ENCODE measurements at places on chromosomes 3 and 15.

DNA sequence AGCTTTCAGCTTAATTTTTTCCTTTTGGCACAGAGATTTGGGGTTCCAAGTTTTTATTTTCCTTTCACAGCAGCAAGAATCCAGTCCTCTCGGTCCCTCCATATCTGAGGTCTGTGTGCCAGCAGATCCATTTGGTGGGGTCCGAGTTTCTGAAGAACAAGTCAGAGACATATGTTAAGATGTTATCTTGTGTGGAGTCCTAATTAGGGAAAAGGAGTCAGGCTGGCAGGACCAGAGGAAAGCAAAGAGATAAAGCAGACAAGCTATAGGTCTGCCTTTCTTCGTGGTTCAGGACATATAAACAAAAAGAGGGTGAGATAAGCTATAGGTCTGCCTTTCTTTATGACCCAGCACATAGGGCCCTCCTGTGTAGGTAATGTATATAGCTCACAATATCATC, 54.9 kb downstream of the TMED3 start:
- DNase-seq: no peak

DNA sequence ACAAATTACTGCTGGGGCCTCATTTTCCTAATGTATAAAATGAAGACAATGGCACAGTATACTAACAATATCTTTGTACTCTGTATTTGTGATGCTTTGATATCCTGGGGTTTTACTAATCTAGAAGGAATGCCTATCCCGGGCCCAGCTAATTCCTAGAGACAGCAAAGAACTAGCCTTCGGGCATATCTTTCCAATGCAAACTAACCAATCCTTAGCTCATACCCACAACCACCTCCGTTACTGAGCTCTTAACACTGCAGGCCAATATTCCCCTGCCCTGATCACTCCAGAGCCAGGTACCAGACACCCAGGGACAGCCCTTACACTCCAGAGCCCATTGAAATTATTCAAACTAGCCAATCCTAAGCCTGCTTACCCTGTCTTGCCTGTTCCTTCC, 309.0 kb downstream of the ULK4 start:
- DNase-seq: no peak

DNA sequence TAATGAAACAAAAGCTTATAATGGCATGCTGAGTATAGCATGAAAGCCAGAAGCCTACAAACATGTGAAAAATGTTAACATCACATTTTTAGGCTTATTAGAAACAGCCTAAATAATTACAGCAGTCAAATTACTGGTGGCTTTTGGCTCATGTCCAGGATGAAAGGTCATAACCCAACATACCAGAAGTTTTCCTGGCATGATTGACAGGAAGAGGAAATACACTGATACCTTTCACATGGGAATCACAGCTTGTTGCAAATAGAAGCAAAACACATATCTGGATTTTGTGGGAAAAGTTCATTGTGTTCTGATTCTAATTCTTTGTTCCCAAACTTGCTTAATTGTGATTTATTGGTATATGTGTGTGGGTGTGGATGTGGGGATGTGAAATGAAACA, 393.5 kb upstream of the ARRDC4 start:
- DNase-seq: no peak

- DNase-seq: no peak
Measured at GRCh38 chr3:72368331-72368975, 479.8 kb downstream of the SHQ1 start.

DNA sequence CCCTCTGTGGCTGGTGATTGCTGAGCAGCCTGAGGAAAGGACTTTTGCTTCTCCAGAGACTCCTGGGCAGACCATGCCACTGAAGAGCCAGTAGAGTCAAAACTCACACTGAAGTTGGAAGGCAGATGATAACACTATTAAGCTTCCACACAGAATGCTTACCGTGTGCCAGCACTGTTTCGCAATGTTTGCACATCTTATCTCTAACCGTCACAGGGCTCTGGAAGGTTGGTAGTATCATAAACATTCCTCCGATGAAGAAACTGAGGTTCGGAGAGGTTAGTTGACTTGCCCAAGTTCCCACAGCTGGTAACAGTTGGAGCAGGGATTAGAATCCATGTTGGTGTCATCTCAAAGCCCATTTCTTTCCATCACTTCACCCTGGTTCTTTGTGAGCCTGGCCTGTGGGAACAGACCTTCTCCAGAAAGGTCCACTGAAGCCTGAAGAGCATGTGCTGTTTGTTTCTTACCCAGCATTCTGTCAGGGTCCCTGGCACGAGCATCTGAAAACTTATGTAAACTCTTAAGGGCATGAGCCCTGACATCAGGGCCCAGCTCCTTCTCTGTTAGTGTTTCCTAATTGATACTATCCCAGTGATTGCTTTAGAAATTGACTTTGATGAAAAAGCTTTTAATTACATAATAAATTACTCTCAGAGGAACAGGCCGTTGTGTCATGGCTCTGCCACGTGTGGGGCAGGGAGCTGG, 77.0 kb upstream of the PRR23C start:
- no peak for DNase-seq

DNA sequence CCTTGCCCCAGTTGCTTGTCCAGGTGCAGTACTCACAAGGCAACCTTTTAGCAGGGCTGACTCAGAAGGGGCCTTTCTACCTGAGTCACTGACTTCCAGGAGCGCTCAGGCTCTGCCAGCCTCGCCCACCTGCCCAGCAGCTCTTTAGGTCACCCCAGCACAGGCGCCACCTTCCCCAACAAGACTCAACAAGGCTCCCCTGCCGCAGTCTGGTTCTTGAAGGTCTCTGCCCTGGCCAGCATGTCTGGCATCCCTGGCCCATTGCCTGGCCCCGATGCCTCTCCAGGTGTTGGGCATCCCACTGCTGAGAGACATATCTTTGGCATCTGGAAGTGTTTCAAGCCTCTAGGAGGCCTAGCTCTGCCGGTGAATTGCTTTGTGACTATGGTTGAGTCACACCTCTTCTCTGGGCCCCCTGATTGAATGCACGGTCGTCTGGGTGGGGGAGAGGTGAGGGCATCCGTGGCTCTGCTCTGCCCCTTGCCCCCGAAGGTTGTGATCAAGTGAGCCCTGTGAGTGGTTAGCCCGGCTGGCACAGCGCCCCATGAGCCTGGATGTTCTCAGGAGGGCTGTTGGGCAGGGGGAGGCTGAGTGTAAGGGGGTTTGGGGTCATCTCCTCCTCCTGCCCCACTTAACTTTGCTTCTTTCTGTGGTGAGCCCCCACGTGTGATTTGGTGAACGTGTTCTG, 21.6 kb downstream of the SNX33 start:
- DNase-seq: no peak

GRCh38 chr3:86978111-86978551, 12.8 kb downstream of the VGLL3 start:
- no peak for DNase-seq

DNA sequence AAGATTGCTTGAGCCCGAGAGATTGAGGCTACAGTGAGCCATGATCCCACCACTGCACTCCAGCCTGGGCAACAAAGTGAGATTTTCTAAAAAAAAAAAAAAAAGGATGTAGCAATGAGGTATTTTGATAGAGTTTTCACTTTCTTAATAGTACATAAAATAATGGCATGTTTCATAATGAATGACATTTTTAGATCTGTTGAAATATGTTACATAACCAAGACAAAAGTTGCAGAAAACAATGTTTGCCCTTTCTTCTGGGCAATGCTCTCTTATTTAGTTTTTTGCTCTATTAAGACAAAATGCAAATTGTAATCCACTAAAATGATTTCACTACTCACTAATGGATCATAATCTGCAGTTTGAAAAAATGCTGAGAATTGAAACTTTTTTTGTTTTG, 4.4 kb upstream of the MAPK6 start:
- no peak for DNase-seq

DNA sequence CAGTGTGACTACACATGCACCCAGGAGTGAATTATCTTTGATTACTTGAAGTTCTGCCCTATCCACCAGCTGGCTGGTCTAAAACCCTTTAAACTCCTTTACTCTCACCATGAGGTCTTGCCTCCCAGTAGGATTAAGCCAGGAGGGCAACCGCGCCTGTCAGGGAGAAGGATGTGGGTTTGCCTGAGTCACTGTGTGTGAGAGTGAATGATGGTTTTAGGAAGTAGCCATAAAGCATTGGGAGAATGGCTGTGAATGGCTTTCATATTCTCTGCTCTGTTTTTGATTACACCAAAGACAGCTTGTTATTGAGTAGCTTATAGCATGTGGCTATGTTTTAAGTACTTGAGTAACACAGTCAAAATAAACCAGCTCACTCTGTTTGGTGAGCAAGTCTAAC, 637.7 kb upstream of the TBL1XR1 start:
- no peak for DNase-seq

- no peak for DNase-seq
Measured at GRCh38 chr15:60325905-60326304, 71.9 kb downstream of the ANXA2 start.

DNA sequence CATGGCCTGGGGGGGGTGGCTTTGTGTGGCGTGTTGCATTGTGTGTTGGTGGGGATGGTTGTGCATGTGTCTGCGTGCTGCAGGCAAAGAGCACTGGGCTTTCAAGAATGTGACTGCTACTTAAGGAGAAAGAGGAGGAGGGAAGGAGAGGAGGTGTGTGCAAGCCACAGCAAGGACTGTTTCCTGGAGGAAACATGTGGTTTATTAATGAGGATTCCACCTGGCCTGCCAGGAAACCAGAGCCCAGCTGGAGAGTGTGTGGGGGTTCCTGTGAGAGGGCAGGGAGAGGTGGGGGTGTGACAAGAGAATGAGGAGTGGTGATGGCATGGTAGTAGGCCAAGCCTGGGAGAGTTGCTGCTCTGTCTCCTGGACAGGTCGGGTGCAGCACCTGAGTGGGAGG, 258.1 kb upstream of the ROPN1 start:
- DNase-seq: no peak

- no peak for DNase-seq
Measured at GRCh38 chr3:35723480-35724097, 84.3 kb downstream of the ARPP21 start.

DNA sequence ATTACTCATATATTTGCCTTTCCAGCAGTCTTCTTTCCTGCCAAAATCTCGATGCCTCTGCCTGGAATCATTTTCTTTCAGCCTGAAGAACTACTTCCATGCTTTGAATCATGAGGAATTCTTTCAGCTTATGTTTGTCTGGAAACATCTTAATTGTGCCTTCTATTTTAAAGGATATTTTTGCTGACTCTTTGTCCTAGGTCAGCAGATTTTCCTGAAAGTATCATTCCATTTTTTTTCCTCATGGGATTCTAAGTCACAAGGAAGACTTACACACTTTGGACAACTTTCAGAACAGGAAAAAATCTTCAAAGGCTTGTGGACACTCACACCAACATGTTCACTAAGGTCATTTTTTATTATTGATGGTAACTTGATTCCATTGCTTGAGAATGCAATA, 10.1 kb downstream of the PRR23E start:
- no peak for DNase-seq

DNA sequence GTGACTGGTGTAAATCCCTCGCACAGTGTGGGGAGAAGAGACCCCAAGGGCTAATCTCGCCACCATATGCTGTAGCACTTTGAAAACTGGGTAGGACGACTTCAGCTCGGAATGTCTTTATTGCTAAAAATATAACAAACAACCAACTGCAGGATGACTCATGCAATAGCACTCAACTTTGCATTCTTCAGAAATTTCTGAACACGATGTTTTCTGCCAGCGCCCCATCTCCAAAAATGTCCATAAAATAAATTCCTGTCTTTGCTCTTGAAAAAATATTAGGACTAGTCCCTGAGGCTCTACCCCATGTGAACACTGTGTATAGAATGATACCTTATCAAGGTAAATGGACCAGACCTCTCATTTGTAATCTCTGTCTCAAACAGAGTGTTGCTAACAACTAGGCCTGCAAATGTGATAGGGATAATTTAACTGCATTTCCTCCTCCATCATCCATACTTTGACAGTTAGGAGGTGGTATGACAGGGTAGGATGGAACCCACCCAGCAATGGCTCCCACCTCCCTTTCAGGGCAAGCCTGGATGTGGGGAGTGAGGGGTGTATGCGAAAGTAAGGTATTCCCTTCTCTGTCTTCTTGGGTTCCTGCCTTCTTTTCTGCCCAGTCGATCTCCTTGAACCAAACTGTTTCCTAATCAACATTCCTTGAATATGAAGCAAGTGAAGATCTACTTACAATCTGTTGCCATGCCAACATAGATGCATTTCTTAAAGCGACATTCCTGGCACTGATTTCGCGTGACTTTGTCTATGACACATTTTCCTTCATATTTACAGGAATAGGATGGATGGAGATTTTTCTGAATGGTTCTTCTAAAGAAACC, 201.1 kb downstream of the NR1D2 start:
- DNase-seq: no peak

- DNase-seq: no peak
Measured at GRCh38 chr15:40927873-40928806, 1.0 kb upstream of the DLL4 start.

DNA sequence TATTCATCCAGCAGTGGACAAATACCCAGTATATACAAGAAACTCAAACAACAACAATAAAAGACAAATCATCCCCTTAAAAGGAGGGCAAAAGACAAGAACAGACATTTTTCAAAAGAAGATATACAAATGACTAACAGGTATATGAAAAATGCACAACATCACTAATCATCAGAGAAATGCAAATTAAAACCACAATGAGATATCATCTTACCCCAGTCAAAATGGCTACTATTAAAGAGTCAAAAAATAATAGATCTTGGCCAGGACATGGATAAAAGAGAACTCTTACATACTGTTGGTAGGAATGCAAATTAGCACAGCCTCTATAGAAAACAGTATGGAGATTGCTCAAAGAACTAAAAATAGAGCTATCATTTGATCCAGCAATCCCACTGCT, 16.9 kb downstream of the DHX36 start:
- no peak for DNase-seq

- no peak for DNase-seq
Measured at GRCh38 chr3:185311991-185312390, 50.9 kb upstream of the MAP3K13 start.

GRCh38 chr3:67599821-67600220, 54.6 kb downstream of the SUCLG2 start:
- DNase-seq: no peak

DNA sequence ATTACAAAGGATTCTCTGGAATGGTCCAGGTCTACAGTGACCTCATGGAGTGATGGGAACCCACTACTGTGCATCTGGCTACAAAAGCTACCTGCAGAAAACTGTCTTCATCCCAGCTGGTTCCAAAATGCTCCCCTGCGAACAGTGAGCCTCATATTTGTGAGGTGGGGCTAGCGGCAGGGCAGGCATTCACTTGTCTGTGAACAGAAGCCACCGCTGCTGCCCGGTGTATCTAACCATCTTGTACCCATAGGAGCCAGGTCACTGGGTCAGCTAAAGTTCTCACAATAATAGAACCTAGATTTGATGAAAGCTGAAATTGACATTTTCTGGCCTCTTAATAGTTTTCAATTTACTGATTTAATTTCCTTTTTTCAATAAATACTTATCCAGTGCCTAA, 150.7 kb downstream of the KLF13 start:
- no peak for DNase-seq

DNA sequence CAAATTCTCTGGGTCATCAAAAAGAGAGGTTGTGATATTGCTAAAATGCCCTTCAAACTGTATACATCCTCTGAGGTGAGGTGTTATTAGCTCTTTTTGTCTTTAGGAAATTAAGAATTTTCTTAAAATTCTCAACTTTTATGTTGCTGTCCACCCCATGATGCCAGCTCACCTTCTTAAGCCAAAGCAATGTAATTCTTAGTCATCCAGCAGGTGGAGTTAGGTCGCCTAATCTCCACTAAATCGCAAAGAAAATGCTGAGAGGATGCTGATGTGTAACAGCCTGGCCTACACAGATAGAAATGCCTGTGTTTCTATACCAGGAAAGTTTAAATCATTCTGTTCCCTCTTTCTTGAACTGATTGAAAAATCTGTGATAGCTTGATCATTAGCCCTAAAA, 770.2 kb upstream of the ALCAM start:
- DNase-seq: no peak

Data from H1 (cell line).